NCI-H1092 (cell line): ENCODE measurements at places on chromosomes 5 and 9.

DNA sequence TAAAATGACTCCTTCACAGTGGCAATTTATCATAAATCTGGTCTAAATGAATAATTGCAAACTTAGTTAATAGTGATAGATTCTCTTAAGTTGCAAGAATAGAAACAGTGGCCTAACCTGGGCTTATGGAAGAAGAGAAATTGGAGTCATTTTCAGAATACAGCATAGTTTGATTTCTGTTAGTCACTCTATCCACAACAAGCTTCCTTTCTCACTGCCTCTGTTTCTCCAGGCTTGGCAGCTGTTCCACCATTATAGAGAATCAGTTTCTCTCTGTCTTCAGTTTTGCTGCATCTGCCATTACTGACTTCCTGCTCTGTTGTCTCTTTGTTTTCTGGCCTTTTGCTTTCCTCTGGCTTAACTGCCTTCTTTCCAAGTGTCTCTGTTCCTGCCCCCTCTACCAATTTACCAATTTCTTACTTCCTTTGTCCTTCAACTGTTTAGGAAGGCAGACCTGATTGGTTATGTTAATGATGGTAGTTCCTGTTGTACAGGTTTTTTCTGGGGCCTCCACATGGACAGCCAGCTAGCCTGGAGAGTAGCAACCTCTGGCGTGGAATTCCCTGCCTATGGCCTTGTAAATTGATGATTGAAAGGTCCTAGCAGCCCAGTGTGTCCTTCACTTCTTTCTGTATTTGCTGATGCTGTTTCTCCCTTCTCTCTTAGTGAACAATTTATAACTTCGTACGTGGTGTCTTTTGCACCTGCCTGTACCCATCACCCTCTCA lies 75.9 kb upstream of the RASGRF2 start:
- DNase-seq, result no peak

DNA sequence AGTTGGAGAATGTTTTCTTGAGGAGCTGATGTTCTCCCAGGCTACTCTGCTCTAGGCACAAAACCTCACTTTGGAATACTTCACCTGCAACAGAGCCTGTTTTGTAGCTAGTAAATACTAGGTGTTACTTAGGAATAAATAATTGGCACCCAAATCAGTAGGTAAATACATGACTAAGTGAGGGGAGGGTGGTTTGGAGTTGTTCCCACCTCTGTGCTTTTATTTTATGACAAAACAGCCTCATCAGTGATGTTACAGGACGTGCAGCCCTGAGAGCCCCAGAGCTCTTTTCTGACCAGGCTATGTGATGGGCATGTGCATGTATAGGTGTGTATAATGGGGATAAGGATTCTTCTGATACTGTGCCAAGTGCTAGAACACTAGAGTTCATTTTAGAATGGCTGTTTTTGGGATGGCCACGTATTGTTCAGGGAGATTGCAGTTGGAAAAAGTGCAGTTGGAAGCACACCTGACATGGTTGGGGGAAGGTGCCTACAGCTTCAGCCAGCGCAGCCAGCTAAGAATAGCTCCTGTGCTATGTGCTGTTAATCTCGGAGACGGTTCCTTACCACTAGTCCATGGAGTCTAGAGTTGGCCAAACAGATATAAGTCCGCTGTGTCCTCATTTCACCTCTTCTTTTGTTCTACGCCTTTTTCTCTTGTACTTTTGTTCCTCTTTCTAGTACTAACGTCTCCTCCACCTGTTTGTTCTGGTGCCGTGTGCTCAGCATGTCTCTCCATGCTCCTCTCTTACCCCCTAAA lies 284.7 kb downstream of the FANCC start:
- DNase-seq, result no peak

DNA sequence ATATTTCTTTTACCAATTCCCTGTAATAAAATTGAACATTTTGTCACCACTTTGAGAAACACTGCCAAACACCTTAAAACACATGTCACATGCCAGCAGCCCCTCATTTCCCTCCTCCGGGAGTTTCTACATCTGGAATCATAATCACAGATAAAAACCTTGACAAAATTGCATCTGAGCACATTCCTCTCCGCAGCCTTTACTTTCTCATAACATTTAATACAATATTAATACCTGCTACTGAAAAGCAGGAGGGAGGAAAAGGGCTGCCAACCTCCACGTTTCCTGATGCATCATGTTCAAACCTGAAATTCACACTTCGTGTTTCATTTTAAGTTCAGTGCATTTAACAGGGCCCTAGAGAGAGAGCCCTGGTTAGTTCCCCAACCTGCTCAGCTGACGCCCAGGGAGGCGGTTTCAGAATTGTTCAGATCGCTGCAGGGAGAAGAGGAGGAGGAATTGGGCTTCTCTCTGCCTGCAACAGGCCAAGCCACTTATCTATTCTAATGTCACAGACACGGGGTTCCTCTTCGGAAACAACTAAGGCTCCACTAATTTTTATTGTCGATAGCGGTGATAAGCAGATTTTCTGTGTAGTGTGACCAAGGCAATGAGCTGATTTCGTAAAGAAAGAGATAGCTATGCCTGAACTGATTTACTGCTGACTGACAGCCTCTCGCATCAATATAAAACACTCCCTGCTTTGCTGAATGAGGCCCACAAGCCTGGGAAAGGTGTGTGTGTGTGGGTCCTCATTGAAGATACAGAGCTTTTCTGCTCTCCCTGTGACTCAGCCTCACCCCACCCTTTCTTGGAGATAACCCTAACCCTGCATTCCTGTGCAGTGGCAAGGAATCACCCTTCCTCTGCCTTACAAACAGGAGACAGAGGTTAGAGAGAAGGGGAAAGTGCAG lies 4.9 kb upstream of the LHX2 start:
- no peak for DNase-seq

- no peak for DNase-seq
Observed at GRCh38 chr9:134619448-134619982, 22.1 kb upstream of the COL5A1 start.

GRCh38 chr9:136291306-136292025 lies 12.4 kb downstream of the CCDC187 start:
- no peak for DNase-seq

- DNase-seq, result no peak
Observed at GRCh38 chr5:67020096-67020615, 176.4 kb downstream of the CD180 start.

GRCh38 chr5:129438322-129438721 lies 21.8 kb upstream of the ADAMTS19 start:
- no peak for DNase-seq

- DNase-seq, result no peak
Observed at GRCh38 chr9:114616684-114617520, 5.8 kb downstream of the TMEM268 start.

- no peak for DNase-seq
Observed at GRCh38 chr5:112097768-112098167, 321.3 kb downstream of the EPB41L4A start.

DNA sequence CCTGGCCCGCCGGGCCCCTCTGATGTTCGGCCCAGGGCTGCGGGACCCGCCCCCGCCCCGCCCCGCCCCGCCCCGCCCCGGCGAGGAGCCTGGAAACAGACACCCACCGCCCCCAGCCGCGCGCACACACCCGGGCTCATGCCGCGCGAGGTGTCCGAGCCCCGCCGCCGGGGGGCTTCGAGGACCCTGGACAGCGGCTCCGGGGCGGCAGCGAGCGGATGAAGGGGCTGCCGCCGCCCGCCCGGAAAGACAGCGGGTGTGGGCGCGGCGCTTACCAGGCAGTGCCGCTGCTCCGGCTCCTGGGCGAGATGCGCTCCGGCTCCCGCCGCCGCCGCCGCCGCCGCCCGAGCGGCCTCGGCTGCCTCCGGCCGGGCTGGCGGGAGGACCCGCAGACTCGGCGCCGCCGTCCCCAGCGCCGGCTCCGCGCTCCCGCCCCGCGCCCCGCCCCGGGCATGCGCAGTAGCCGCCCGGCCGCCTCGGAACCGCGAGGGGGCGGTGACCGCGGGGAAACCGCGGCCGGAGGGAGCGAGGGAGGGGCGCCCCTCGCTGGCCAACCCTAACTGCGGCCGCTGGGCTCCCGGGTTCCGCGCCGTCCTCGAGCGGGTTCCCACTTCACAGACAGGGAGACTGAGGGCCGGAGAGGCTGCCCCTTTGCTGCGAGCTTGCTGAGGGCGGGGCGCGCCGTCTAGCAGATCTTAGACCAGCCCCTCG lies at the start of gene GPRIN1:
GPRIN1 (minus strand) TSS at position 433 of the 711 bp plus-strand sequence. CDS start 10,322 bp downstream, outside the sequence.
- DNase-seq, result peak; percentile 61

DNA sequence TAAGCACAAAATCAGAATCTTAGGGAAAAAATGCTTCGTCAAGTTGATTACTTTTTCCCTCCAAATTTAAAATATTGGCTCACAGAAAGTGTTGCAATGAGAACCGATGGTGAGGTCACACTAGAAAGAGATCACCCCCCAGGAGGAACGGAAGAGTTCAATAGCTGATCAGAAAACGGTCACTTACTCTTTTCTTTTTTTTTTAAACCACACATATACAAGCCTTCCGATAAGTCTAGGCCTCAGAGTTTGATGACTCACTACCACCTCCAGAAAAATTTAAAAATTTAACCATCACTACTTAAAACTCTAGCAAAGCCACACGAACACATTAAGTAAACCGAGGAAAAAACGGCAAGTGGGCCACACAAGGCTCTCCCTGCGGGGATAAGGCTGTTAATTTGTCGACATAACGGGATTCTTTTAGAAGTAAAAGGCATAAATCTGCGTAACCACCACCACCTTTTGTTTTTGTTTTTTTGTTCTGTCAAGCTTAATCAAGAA lies 1.2 kb downstream of the SURF4 start:
- DNase-seq, result no peak

- DNase-seq, result no peak
Observed at GRCh38 chr9:107279086-107279485, 4.0 kb upstream of the RAD23B start.

- DNase-seq, result no peak
Observed at GRCh38 chr5:90418214-90418613, 8.7 kb upstream of the CETN3 start.

DNA sequence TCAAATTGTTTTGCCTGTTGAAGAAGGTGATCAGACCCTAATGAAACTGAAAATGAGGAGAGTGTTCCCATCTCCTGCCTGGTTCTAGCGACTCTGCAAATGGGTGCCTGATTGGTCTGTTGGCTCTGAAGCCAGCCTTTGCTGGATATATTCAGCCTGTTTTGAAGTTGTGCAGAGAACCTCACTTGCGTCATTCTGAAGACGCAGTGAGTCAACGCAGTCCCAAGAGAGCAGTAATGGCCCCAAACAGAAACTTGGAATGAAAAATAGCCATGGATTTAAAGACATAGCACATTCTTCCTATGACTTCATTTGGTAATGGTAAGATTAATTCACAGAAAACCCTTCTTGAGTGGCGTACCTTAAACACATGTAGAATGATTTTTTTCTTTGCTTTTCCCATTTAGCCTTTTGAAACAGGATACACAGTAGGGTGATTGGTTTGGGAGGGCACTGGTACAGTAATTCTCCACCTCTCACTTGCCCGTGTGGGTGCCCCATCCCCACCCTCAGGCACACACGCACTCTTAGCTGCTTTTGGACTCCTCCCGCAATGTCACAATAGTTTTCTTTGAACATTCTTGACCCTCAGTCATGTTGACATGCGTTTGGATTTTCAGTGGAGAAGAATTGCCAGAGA lies 54.1 kb upstream of the ABL1 start:
- no peak for DNase-seq

GRCh38 chr5:69043655-69043996 lies 50.2 kb upstream of the SLC30A5 start:
- no peak for DNase-seq

- DNase-seq, result no peak
Observed at GRCh38 chr9:130255631-130256134, 9.9 kb upstream of the HMCN2 start.

DNA sequence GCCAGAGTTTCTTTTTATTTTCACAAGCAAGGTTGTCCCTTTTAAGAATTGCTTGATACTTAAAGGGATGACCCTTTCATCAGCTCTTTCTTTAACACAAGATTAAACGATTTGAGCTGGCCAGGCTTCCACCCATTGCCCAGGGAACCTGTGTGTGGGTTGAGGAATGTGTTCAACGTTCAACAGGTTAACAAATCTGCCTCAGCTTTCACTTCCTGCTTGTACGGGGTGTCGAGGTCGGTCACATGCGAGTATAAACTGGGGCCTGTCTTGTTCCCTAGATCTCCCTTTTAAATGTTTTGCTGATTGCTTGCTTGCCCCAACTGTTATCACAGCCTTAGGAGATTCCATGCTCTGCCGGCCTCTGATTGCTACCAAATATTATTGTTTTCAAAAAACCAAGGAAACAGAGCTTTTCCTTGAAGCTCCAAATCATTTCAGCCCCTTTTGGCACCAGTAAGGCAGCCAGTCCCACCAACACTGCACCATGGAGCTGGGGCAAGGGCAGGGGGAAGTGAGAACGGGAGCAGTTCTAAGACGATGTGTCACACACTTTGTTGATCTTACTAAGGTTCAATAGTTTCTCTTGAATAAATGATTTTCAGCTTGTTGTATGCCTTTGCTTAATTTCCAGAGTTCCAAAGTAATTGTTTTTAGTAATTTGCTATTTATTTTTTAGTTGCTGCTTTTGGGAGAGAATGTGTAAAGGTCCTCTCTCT lies 10.7 kb upstream of the CLK4 start:
- no peak for DNase-seq

GRCh38 chr5:103356350-103357091 lies 98.0 kb downstream of the MACIR start:
- DNase-seq, result no peak
